ENCODE measurements at places on chromosomes 7 and 10.

- DNase-seq, result no peak
These were observed 5.8 kb upstream of the PLEKHA1 start for GRCh38 chr10:122368502-122369254.

- no peak for DNase-seq
These were observed 4.1 kb downstream of the SH3PXD2A start for GRCh38 chr10:103851261-103851660.

DNA sequence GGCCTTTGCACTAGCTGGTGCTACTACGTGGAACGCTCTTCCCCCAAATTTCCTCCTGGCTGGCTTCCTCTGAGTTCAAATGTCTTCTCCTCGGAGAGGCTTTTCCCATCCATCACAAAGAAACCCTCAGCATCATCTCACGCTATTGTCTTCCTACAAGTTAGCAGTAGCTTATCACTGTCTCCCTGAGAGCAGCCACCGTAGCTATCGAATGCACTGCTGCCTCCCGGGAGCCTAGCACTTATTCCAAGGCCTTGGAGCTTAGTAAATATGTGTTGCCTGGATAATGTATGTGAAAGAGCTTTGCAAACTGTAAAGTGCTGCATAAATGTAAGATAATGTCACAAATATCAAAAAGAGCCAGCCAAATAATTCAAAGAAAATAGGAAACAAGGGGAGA lies 124.4 kb downstream of the KCNMA1 start:
- no peak for DNase-seq

DNA sequence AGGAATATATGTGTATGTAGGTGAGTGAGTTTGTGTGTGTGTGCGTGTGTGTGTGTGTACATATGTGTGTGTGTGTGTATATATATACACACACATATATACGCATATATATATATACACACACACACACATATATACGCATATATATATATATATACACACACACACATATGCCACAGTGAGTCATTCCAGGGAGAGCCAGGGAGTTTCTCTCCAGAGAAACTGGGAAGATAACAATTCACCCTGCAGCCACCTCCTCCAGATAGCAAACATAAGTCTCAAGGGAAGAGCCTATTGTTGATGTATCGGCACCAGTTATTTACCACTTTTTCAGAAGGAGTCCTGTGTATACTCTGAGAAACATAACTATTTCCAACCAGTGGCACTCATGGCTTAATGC lies 102.3 kb upstream of the STK17A start:
- no peak for DNase-seq

DNA sequence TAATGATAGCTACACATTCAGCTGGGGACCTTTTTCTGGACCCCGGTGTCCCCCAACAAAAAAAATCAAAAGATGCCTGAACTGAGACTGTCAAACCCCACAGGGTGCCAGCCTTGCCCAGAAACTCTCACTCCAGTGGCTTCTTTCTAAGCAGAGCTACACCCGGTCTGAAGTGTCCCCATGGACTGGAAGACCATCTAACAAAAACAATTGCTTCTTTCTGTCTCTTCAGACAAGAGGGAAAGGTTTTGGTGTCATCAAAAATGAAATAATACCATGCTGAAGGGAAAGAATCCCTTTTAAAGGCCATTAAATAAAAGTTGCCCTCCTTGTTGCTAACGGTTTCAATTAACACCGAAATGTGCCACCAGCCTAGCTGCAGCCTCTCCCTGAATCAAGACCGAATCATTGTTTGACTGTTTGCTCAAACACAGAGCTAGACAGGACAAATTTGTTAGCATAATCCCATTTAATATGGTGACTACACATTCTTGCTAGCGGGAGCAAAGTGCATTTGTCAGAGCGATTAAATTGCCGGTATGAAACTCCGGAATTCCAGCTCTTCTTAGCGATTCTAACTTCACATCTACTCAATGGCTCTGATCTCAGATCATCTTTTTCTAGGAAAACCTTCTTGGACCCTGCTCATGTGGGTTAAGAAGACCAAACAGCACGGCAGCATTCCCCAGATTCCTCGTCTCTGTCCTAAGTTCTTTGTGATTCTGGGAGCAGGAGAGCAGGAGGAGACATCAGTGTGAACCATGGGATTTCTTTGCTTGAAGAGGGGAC lies 397.5 kb upstream of the PRKCQ start:
- DNase-seq, result peak; percentile 13

- no peak for DNase-seq
These were observed 188.6 kb downstream of the ETV1 start for GRCh38 chr7:13800694-13801448.

DNA sequence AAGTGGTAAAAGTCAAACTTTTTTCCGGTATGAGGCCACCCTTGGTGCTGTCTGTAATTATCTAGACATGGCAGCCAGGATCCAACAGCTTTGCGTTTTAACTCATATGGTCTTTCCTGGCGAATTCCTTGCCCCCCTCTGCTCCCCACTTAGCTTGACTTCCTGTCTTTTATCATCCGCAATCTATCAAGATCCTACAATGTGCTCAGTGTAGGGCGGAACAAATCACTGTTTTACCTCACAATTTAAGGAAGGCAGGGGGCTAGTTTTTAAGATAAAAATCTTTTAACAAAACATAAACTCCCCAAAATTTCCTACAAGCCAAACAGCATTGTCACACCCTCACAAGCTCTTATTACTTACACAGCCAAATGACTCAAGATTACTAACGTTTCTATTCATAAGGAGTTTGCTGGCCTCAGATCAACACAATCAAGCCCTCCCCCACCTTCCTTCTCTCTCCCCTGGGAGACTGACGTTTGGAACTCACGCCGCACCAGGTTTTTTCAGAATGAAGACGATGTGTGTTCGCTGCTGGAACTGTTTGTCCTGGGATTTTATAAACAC lies 1.3 kb upstream of the CDK14 start:
- peak; percentile 65 for DNase-seq

DNA sequence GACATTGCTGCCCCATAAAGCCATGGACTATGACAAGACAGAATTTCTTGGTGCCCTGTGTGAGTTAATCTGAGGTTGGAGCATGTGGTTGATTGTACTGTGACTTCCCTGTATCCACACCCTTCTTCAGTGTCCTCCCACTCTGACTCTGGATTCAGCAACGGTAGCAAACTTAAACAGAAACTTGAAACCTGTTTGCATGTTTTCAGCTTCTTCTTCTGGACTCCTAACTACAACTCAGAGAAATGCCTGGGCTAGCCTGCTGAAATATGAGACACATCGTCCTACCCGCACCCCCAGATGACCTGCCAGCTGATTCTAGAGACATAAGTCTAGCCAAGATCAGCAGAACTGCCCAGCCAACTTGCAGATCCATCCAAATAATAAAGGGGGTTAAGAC lies 78.4 kb downstream of the IPMK start:
- no peak for DNase-seq

GRCh38 chr10:66788178-66788987 lies 137.5 kb upstream of the LRRTM3 start:
- no peak for DNase-seq

- no peak for DNase-seq
These were observed 232.2 kb downstream of the TRIL start for GRCh38 chr7:28725911-28726310.

GRCh38 chr10:106560925-106561640 lies 603.4 kb downstream of the SORCS1 start:
- DNase-seq, result no peak

GRCh38 chr10:60781661-60782060 lies 3.4 kb downstream of the CDK1 start:
- no peak for DNase-seq

GRCh38 chr7:14381306-14381705 lies 391.8 kb upstream of the ETV1 start:
- DNase-seq, result no peak

- no peak for DNase-seq
These were observed 391.0 kb downstream of the SUGCT start for GRCh38 chr7:40525764-40526163.

DNA sequence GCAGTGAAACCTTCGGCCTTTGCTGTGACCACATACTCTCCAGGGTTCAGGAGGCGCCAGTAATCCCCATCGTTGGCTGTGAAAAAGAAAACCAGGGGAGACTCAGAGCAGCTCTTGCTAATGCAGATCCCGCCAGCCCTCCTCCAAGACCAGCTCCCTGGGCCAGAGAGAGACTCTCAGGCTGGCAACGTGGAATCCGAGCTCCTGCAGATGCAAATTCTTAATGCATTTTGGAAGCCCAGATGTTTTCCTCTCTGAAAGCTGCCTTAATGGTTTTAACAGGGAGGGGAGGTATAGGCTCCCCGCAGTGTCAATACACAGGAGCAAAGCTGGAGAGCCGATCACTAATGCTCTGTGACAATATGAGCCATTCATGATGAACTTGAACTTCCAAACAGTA lies 80.8 kb downstream of the GPR26 start:
- DNase-seq, result no peak

- no peak for DNase-seq
These were observed 153.1 kb downstream of the GALNT11 start for GRCh38 chr7:152178405-152179058.

GRCh38 chr7:133369130-133369529 lies 116.3 kb downstream of the EXOC4 start:
- no peak for DNase-seq
